ENCODE measurements at places on chromosomes 1 and 21.

DNA sequence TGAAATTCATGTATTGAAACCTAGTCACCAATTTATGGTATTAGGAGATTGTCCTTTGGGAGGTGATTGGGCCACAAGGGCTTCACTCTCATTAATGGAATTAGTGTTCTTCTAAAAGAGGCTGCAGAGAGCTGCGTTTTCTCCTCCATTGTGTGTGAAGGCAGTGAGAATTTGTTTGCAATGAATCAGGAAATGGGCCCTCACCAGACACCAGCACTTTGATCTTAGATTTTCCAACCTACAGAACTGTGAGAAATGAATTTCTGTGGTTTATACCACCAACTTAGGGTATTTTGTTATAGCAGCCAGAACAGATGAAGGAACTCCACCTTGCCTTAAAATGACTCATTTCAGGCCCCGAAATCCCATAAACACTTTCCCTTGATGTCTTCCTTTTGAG is 544.2 kb downstream of the RWDD3 start:
- no peak for DNase-seq

DNA sequence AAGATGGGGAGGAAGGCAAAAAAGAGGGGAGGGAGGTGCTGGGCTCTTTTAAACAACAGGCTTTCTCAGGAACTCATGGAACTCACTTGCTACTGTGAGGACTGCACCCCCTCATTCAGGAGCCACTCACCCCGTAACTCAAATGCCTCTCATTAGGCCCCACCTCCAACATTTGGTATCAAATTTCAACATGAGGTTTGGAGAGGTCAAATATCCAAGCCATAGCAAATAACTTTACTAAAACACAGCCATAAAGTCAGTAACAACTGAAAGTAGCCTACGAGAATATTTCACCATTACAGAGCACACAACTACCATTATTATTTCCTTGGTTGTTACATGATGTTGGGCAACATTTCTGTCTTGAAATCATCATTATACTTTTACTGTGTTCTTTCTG is 13.1 kb upstream of the DMRTB1 start:
- no peak for DNase-seq

DNA sequence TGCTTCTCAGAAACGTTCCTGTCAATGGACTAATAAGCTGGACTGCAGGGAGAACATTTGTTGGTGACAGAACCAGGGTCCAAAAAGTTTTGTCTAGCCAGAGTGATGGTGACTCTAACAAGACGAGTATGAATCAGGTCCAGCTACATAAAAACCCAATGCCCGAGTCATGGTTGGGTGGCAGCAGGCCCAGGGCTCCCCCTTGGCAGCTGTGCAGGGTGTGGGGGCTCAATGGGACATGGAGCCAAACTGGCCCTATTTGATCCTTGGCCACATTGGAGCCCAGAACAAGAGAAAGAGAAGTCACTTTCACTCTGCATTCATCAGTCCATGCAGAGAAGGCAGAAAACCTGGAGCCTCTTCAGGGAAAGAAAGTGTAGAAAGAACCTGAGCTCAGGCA is 37.9 kb upstream of the TENT5C start:
- DNase-seq: no peak

DNA sequence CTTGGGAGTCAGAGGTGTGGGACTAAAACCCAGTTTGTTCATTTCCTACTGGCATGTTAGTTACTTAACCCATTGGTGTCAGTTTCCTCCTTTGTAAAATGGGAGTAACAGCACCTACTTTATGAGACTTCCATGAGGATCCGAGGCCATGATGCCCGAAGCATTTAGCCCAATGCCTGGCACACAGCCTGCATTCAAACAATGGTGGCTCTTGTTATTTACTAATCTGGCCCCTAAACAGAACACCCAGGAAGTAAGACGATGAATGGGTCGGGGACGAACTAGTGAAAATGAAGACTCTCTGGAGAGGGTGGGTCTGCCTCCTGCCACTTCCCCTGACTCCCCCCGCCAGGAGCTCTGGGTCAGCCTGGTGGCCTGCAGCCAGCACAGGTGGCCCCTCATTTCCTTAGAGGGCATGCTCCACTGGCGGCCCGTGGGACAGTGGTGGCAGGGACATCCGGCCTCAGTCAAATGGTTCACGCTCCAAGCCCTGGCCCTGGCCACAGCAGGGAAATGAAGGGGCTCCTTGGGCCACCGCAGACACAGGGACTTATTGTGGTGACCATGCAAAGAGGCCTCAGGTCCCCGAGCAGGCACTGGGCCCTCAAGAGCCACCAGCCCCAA is 9.5 kb upstream of the TAS1R2 start:
- DNase-seq: no peak

DNA sequence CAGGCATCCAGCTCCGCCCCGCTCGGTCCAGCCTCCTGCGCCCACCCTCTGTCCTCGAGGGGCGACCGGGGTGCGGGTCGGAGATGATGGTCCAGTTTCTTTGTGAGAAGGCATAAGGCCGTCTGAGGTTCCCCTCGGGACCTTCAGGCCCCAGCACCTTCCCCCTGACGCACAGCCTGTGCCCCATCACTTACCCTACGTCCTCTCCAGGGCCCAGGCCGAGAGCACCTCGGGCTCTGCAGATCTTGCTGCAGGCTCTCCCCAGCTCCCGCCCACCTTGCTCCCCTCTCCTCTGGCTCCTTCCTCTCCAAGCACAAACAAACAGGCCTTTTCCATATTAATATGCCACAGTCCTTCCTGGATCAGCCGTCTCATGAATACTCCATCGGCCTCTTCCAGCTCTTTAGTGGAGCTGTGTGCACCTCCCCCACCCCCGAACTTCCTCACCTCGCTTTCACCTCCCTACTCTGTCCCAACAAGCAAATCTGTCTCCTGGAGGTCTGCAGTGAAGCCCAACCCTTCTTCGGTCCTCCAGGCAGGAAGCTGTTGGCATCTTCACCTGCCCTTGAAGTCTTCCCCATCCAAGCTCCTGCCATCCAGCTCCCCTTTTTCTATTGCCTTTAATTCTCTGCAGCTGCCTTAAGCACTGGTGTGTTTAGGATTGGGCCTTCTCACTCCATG is 448 bp upstream of the COL9A2 start:
- no peak for DNase-seq

GRCh38 chr1:190949939-190950338 is 472.3 kb upstream of the BRINP3 start:
- DNase-seq: no peak

DNA sequence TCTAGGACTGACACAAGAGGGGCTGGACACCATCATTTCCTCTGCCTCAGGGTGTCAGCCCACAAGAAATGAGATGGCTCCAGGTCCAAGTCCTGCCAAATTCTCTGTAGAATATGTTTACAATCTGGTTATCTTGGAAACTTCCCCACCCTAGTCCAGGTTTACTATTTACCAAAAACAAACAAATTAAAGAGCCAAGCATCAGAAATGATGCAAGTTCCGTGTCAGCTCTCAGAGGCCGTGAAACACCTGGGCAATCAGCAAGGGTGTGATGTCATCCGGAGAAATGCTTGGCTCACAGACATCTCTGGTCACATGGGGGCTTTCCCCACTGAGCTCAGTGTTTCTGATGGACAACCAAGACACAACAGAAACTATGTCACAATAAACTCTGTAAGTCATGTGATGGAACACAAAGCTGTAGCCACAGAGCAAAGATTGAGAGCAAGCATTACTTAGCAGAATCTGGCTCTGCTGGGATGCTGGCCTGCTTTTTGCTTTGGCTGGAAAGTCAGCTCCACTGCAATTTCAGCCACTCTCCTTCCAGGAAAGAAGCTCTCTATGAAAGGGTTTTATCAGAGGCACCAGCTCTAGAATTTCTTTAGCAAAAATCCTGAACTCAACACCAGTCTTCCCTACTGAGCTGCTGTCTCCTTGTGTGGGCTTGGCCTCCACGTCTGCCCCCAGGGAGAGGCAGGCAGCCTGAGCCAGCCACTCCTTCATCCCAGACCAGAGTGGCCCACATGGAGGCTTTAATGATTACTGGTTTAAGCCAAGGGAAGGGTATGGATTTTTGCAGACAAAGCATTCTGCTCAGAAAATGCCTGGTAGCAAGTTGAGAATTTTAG is 55.9 kb downstream of the NENF start:
- peak; percentile 52 for DNase-seq

DNA sequence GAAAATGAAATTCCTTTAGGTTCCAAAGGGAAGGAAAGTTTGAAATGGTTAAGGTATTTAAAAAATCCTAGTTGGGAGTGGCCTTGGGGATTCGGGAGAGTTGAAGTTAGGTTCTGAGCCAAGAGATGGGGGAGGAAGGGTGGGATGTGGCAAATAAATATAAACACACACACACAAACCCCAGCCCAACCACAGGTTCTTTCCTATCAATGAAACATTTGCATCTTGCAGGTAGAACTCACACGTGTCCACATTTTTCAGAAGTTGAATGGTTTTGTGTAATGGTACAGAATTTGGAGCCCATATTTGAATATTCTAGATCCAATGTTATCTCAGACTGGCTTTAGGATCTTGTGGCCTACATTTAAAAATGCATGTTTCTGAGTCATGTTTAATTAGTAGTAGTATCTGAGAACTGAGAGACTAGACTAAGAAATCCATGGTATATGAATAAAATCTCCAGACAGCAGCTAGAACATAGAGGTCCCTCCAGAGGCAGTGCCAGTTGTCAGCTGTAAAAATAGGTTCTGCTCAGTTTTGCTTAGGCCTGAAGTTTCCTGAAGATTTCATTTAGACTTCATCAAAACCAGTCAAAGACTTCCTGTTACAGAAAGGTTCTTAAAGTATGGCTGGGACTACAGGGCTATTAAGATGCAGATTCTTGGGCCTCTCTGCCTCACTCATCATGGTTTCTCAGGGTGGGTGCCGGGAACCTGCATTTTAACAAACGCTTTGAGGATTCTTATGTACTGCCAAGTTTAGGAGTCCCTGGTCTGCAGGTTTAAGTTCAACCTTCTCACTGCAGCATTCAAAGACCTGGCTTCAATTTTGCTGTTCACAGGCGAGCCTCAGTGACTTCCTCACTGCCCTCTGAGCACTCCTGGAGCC is 21.3 kb downstream of the RUNX1 start:
- DNase-seq: no peak

GRCh38 chr1:155499263-155499662 is 63.3 kb downstream of the ASH1L start:
- DNase-seq: no peak

- DNase-seq: no peak
Measured at GRCh38 chr1:109501644-109502363, 7.7 kb downstream of the AMIGO1 start.

DNA sequence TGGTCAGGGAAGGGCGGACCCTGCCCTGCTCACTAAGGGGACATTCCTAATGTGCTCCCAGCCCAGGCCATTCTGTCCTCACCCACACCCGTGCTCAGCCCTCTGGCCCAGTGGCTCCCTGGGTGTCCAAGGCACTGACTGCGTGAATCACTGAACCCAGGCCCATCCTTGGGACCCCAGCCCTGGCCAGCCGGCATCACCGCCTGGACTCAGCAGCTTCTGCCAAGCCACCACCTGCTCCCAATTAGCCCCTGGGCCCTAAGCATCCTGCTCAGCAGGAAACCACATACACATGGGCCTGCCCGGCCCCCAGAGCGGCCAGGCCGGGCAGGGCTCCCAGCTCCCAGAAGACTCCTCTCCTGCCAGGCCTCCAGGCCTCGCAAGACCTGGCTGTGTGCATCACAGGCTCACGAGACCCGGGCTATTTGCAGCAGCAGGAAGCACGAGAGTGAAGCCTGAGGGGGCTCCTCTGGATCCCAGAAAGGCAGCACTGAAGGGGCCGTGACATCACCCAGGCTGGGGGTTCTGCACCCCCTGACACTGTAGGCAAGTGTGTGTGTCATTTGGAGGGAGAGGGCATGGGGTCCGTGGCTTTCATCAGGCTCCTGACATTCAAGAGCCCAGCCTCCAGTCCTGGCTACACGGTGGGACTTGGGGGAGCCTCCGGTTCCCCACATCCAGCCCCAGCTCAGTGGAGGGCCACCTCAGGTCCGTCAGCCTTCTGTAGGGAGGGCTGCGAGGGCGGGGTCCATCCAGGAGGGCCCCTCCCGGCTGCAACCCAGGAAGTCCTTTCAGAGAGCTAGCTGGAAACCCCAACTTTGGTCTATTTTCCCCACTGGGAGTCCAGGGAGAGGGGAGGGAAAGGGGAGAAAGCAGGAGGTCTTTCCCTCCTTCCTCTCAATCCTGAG is 1.6 kb downstream of the MFAP2 start:
- no peak for DNase-seq

DNA sequence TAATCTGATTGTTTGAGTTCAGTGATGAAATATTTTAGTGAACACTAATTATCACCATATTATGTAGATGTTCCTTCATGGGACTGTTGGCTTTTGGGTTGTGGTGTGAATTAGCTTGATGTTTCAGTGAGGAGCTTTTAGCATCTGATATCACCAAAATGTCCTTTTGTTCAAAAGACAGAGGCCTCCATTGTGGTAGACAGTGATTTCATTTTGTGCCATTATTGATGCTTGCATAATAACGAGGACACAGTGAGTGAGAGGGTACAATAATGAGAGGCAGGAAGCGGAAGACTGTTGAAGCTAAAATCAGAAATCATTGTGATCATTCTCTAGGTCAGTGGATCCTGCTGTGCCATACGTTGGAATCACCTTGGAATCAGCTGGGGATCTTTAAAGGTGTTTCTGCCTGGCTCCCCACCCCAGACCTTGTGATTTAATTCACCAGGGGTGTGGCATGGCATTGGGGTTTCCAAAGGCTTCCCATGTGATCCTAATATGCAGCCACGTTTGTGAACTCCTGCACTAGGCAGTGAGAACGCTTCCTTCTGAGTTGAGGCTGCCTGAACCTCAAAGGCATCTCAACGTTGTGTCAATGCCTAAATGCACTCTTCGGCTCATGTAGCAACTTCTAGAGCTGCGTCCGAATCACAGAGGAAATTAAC is 82.1 kb upstream of the KIF1B start:
- no peak for DNase-seq

GRCh38 chr1:23123528-23123927 is 45.1 kb downstream of the LUZP1 start:
- no peak for DNase-seq

GRCh38 chr1:156654700-156655099 is 12.8 kb downstream of the BCAN start:
- DNase-seq: no peak

- DNase-seq: no peak
Measured at GRCh38 chr21:21137986-21138385, 139.8 kb downstream of the NCAM2 start.

GRCh38 chr21:27371115-27371974 is 404.5 kb upstream of the ADAMTS5 start:
- DNase-seq: no peak

DNA sequence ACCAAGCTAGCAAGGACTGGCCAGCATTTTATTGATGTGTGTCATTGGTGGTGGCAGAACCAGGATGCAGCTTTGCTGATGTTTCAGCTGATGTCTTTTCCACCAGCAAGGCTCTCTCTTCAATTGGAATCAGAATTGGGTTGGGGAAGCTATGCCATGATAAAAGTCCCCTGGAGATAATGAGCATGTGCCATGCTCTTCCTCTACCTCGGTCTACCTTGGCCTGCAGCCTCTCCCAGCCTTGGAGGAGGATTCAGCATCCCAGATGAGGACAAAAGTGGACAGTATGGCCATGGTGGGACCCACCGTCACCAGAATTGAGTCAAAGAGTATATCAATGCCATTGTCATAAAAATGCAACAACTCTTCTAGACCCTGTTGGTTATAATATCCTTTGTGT is 8.6 kb downstream of the AVPR1B start:
- no peak for DNase-seq
